ENCODE measurements at places on chromosomes 7 and 10. TPM values are rescaled to one million over a fixed set of nuclear protein-coding genes. Genes with fewer than 3 reads are reported as not detected.

The OPN4 gene
- not detected for total RNA-seq

The HECW1 gene
- total RNA-seq = not detected

The HTR5A gene
- total RNA-seq = not detected

The NRG3 gene
- total RNA-seq = 0.15 TPM

The GRK5 gene
- total RNA-seq = 15.8 TPM

The A1CF gene
- total RNA-seq = not detected

The CAV2 gene
- 86.3 TPM for total RNA-seq

The AGAP9 gene
- total RNA-seq = 1.4 TPM

The GLI3 gene
- 2.2 TPM for total RNA-seq

The FXYD4 gene
- not detected for total RNA-seq

The OR6V1 gene
- total RNA-seq = not detected

The GHRHR gene
- total RNA-seq = not detected

The ITIH5 gene
- 0.08 TPM for total RNA-seq

The GPR15LG gene
- total RNA-seq = not detected

The PDIA4 gene
- 381 TPM for total RNA-seq

The MACC1 gene
- 0.12 TPM for total RNA-seq

The ABCB1 gene
- total RNA-seq = 0.75 TPM

The AKR1C8 gene
- total RNA-seq = not detected

The SAP25 gene
- 0.08 TPM for total RNA-seq

The PRLHR gene
- total RNA-seq = not detected

The TAS2R41 gene
- total RNA-seq = not detected

The SPDYE5 gene
- 0.12 TPM for total RNA-seq

The CHCHD3 gene
- 68.6 TPM for total RNA-seq

The PUS7 gene
- 9.7 TPM for total RNA-seq
